Mesothelial cell of epicardium (in vitro differentiated cells): ENCODE measurements at places on chromosomes 4 and X.

DNA sequence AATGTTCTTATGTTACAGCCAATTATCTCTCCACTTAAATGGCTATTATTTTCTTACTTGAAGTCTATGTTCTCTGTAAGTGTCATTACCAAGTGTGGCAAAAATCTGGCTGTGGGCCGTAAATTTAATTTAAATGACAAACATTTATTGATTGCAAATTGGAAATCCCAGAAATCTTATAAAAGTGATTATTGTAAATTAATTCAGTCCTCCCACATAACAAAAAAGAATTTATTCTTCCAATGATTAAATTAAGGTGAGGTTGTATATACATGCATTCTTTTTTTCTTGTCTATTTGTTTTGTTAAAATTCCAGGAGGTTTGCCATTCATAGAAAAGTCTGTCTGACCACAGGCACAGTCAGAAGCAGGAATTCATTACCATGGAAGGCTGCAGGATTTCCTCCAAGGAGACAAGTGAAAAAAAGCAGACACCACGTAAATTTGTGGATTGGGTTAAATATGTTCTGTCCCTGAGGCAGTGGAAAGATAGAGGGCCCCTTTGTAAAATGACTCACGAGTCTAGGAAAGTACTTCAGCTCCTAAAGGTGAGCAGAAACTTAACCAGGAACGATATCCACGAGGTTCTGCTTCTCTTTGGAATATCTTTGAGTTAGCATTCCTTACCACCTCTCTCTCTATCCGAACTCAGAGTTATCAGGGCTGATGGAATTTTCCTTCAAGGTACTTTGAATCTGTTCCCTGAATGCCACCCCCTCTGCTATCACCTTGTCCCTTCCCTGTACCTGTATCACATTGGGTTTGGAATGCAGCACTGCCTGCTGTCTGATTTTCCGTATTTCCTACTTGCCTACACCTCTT lies 10.7 kb downstream of the PPARGC1A start:
- no peak overlapping the region for H3K27ac ChIP-seq
- peaks cover 61% of the 10 kb centered on the region for H3K4me1 ChIP-seq
- no peak for DNase-seq
- no peaks in the 10 kb centered on the region for H3K36me3 ChIP-seq

GRCh38 chr4:8583655-8584025 lies 3.4 kb downstream of the GPR78 start:
- no peak overlapping the region for H3K4me3 ChIP-seq
- peaks cover 60% of the 10 kb centered on the region for H3K27me3 ChIP-seq
- H3K27ac ChIP-seq: no peak overlapping the region
- H3K36me3 ChIP-seq: no peaks in the 10 kb centered on the region
- H3K4me1 ChIP-seq: peaks cover 5% of the 10 kb centered on the region
- no peak for DNase-seq

- H3K27me3 ChIP-seq: peaks cover 2% of the 10 kb centered on the region
- H3K4me3 ChIP-seq: no peak overlapping the region
- DNase-seq: no peak
- H3K4me1 ChIP-seq: no peaks in the 10 kb centered on the region
Observed at GRCh38 chr4:152165146-152165545, 370.7 kb downstream of the FBXW7 start.

GRCh38 chrX:100871594-100872560 lies 2.3 kb downstream of the NOX1 start:
- no peaks in the 10 kb centered on the region for H3K27me3 ChIP-seq
- peaks cover 17% of the 10 kb centered on the region for H3K4me1 ChIP-seq
- no peak for DNase-seq
- peak overlapping the region; percentile 37 for H3K27ac ChIP-seq

DNA sequence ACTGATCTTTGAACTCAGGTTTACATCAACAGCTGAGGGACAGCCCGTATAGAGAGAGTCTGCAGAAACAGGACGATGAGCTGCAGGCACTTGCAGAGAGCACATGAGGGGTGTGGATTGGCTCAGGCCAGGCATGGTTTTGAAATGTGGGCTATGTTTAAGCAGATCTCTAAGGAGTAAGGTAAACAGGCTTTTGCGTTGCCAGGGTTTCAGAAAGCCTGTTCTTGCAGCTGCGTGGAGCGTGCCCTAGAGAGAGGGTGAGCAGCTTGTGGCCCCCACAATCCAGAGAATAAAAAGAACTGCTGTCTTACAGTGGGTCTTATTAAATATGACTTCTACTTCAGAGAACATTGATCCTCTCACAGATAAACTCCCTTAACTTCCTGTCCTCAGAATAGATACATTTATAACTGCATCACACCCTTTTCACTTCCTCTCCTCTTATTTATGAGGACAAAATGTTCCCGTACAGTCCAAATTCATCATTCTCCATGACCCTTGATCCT lies 64.1 kb downstream of the TMA16 start:
- H3K4me1 ChIP-seq: no peaks in the 10 kb centered on the region
- H3K36me3 ChIP-seq: no peaks in the 10 kb centered on the region
- no peak overlapping the region for H3K27ac ChIP-seq
- H3K4me3 ChIP-seq: no peak overlapping the region
- DNase-seq: no peak
- peaks cover 13% of the 10 kb centered on the region for H3K27me3 ChIP-seq

DNA sequence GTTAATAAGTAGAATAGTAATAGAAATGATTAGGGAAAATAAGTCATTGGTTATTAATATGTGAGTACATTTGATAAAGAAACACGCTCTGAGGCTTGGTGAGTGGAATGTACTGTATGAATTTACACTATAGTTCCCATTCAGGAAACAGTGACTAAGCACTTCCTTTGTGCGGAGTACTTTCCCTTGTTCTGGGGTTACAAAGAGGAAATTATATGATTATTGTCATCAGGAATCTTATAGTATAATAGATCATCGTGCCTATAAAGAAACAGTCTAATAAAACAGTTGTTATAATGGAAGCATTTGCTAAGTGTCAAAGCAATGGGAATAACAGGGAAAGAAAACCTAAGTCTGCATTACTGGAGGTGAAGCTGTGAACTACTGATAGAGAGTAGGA lies 138.0 kb downstream of the RPA4 start:
- no peak for DNase-seq
- H3K27me3 ChIP-seq: no peaks in the 10 kb centered on the region
- H3K4me1 ChIP-seq: peaks cover 3% of the 10 kb centered on the region
- no peak overlapping the region for H3K4me3 ChIP-seq
- no peak overlapping the region for H3K27ac ChIP-seq

GRCh38 chrX:125439194-125439849 lies 119.7 kb downstream of the TEX13C start:
- DNase-seq: no peak
- H3K27me3 ChIP-seq: no peaks in the 10 kb centered on the region
- H3K36me3 ChIP-seq: no peaks in the 10 kb centered on the region
- no peaks in the 10 kb centered on the region for H3K4me1 ChIP-seq

DNA sequence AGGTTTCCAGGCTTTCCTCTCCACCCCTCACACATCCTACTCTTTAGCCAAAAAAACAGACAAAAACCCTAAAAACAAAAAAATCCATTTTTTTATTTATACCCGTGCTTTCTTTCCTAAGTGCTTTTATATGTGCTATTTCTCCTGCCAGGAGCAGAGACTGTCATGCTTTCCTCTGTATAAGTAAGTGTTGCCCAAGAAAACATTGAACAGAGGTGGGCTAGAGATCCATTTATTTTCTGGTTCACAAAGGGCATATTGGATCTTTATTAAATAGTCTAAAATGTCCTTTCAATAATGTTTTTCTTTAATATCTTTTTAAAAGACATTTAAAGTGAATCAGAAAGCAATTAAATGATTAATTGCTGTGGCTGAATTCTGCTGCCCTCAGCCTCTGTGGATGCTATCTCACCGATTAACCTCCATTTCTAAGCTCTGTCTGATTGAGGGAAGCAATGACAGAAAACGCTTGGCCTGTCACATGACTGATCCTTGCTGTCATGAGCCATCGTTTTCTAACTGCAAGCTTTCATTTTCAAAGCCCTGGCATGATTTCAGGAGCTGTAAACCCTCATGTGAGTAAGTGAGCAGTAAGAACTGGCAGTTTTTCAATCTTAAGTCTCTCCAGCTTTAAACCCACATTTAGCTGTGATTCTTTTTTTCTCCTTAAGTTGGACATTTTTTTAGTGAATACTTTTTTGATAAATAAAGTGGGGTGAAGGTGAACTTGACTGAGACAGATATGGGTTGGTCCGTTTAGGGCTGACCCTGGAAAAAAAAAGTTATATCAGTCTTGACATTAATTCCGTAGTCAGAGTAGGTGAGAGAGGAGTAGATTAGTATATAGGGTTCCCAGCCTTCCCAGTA lies 180.7 kb upstream of the PGRMC2 start:
- peaks cover 8% of the 10 kb centered on the region for H3K4me1 ChIP-seq
- no peak overlapping the region for H3K4me3 ChIP-seq
- peak overlapping the region; percentile 60 for H3K27ac ChIP-seq
- DNase-seq: no peak

- no peaks in the 10 kb centered on the region for H3K36me3 ChIP-seq
- H3K27ac ChIP-seq: no peak overlapping the region
- H3K27me3 ChIP-seq: no peaks in the 10 kb centered on the region
- DNase-seq: no peak
- no peak overlapping the region for H3K4me3 ChIP-seq
Observed at GRCh38 chr4:23485801-23486200, 404.0 kb downstream of the PPARGC1A start.

GRCh38 chr4:16199093-16199492 lies 27.2 kb downstream of the TAPT1 start:
- no peak overlapping the region for H3K4me3 ChIP-seq
- no peak overlapping the region for H3K27ac ChIP-seq
- DNase-seq: no peak
- H3K4me1 ChIP-seq: peaks cover 27% of the 10 kb centered on the region

- DNase-seq: no peak
- peaks cover 6% of the 10 kb centered on the region for H3K4me1 ChIP-seq
- H3K27me3 ChIP-seq: no peaks in the 10 kb centered on the region
- peaks cover 17% of the 10 kb centered on the region for H3K36me3 ChIP-seq
- no peak overlapping the region for H3K27ac ChIP-seq
- no peak overlapping the region for H3K4me3 ChIP-seq
Observed at GRCh38 chr4:77742054-77742453, 77.1 kb downstream of the CNOT6L start.

GRCh38 chr4:159195361-159195769 lies 92.5 kb downstream of the RAPGEF2 start:
- no peak overlapping the region for H3K27ac ChIP-seq
- peaks cover 2% of the 10 kb centered on the region for H3K4me1 ChIP-seq
- no peak for DNase-seq
- no peaks in the 10 kb centered on the region for H3K27me3 ChIP-seq

- H3K27ac ChIP-seq: no peak overlapping the region
- no peak for DNase-seq
- peaks cover 10% of the 10 kb centered on the region for H3K27me3 ChIP-seq
- H3K4me1 ChIP-seq: no peaks in the 10 kb centered on the region
- H3K36me3 ChIP-seq: no peaks in the 10 kb centered on the region
- no peak overlapping the region for H3K4me3 ChIP-seq
Observed at GRCh38 chr4:175961604-175962003, 104.0 kb upstream of the WDR17 start.

- no peak overlapping the region for H3K27ac ChIP-seq
- H3K36me3 ChIP-seq: no peaks in the 10 kb centered on the region
- DNase-seq: no peak
Observed at GRCh38 chr4:23068287-23068686, 375.6 kb downstream of the GBA3 start.

DNA sequence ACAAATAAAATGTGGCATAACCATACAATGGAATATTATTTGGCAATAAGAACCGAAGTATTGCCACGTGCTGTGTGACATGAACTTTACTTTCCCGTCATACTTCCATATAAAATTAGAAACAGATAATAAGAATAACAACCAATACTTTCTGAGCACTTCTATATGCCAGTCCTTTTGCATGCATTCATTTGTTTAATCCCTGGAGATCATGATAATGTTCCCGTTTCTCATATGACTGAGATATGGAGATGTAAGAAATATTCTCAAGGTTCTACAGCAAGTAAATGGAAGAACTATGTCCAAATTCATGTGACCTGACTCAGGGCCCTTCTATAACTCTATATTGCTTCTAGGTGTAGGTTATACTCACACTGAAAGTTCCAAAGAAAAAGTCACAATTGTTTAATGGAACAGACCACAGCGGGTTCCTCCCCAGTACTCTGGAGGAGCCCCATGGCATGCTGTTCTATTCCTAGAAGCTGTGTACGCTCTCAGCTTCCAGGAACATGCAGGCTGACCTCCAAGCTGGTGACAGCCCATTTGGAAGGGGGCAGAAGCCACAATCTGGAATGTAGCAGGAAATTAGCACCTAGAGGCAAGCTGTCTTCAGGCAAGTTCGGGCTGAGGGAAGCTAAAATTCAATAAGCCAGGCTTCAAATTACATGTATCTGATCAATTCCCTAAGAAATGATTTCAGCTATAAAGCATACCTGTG lies 31.5 kb downstream of the QDPR start:
- no peak for DNase-seq
- no peak overlapping the region for H3K4me3 ChIP-seq
- H3K27me3 ChIP-seq: no peaks in the 10 kb centered on the region
- peaks cover 4% of the 10 kb centered on the region for H3K4me1 ChIP-seq

DNA sequence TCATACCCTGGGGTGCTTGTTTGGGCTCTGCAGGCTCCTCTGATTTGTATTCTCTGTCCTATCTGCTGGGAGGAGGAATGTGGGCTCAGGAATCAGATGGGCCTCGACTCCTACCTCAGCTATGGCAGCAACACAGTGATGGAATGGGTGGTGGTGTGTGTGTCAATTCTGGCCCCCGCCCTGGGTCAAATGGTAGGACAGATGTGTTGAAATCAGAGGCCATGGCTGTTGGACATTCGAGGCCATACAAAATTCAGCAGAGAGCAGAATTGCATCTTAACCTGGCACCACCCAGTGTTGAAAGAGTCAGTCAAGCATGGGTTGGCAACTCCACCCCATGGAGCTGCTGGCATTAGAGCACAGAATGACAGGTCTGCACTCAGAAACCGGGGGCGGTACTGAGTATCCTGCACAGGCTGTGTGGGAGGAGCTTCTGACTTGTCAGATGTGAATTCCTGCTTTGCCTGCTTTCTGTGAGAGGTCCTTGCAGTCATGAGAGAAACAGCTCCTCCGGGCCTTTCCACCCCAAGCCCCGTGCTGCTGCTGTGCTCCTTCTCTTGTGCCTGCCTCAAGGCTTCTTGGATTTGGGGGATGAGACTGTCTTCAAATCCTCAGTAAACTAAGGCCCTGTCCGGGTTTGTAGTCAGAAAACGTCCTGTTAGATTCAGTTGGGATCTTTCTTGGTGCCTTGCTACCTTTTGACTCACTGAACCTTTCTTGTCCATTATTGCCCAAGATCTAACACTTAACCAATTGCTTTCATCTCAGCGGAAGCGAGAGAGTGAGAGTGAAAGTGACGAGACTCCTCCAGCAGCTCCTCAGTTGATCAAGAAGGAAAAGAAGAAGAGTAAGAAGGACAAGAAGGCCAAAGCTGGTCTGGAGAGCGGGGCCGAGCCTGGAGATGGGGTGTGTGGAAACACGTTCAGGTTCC lies 13.0 kb downstream of the DKC1 start:
- DNase-seq: no peak
- no peak overlapping the region for H3K27ac ChIP-seq
- no peak overlapping the region for H3K4me3 ChIP-seq
- H3K36me3 ChIP-seq: peaks cover 51% of the 10 kb centered on the region

GRCh38 chr4:26455571-26455970 lies 34.7 kb downstream of the CCKAR start:
- H3K27ac ChIP-seq: no peak overlapping the region
- no peak overlapping the region for H3K4me3 ChIP-seq
- DNase-seq: no peak
- H3K36me3 ChIP-seq: no peaks in the 10 kb centered on the region
- peaks cover 3% of the 10 kb centered on the region for H3K27me3 ChIP-seq
